Naive B cell (primary cell): ENCODE measurements at places on chromosomes 6 and 20. TPM values are rescaled to one million over a fixed set of nuclear protein-coding genes. Genes with fewer than 3 reads are reported as not detected.
A peak's percentile ranks its signal among the peaks of the same experiment; 100 is the strongest.

GRCh38 chr6:33682341-33682740, 29.2 kb downstream of the UQCC2 start:
- no peak overlapping the region for H3K27ac ChIP-seq
- H3K4me1 ChIP-seq = peaks cover 12% of the 10 kb centered on the region
- DNase-seq = no peak
- H3K36me3 ChIP-seq = peaks cover 18% of the 10 kb centered on the region

DNA sequence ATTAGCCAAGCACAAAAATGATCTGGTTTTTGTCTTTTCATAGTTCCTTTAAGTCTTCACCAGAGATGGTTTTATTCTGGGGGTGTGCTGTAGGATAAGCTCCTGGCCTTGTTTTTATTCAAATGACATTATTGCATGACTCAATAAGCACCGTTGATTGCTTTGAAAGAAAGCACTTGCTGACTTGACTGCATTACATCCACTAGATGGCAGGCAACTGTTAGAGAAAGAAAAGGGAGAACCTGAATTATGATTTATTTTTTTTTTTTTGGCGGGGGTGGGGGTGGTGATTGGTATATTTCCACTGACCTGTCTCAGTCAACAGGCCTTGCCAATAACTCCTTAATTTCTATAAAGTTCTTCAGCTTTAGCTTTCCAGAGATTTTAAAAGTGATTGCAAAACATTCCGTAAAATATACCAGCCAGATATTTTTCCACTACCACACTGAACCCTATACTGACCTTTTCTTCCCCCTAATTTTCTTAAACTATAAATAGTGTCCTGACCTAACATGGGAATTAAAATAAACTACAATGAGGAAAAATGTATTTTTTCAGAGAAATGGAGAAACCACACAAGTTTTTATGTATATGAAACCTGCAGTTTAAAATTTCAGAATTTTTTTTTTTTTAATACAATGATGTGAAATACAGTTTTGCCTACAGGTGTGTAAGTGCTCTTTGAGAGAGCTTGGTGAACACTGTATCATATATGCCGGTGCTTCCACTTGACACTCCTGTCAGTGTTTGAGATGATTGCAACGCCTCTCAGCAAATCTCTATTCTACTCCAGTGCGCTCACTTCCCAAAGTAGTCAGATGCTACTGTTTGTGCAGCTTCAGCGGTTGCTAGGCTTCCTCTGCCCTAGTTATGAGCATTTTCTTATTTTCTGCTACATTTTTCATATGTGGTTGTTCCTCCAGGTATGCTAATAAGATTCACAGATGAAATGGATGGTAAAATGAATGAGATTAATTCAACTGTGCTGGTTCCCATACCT, 274.3 kb downstream of the CD109 start:
- H3K27me3 ChIP-seq = no peaks in the 10 kb centered on the region
- no peak overlapping the region for H3K4me3 ChIP-seq
- DNase-seq = no peak
- H3K27ac ChIP-seq = no peak overlapping the region
- H3K4me1 ChIP-seq = no peaks in the 10 kb centered on the region
- H3K36me3 ChIP-seq = no peaks in the 10 kb centered on the region

GRCh38 chr6:129890701-129891100, 29.6 kb upstream of the TMEM244 start:
- H3K27ac ChIP-seq = no peak overlapping the region
- H3K4me3 ChIP-seq = no peak overlapping the region
- no peak for DNase-seq
- H3K4me1 ChIP-seq = peaks cover 14% of the 10 kb centered on the region

DNA sequence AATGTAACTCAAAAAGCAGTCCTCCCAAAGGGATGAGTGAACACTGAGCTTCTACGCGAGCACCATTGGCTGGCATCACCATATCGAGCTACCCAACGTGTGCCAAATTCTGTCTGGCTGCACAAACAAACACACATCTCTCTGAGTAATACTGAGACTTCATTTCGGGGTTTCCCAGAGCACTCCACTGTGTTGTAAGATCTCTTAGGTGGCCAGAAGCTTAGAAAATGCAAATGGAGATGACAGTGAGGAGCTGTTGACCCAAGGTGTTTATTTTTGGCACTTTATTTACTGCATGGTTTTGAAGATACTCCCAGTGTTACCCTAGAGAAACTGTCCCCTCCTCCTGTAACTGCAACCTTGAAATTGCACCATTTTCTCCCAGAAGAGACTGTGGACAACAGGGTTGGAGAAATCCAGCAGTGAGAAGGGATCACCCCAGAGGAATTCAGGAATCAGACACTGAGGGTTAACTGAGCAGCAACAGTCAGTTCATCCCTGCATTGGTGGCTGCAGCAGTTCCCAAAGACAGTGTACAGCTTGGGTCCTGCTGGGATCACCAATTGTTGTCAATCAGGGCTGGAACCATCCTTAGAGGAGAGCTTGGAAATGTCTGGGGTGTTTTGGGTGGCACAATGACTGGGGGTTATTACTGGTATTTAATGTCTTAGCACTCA, 1.0 kb upstream of the RIPOR2 start:
- peak overlapping the region; percentile 98 for H3K27ac ChIP-seq
- peaks cover 34% of the 10 kb centered on the region for H3K36me3 ChIP-seq
- H3K4me1 ChIP-seq = peaks cover 66% of the 10 kb centered on the region

- peaks cover 6% of the 10 kb centered on the region for H3K27me3 ChIP-seq
- no peak overlapping the region for H3K27ac ChIP-seq
- H3K4me3 ChIP-seq = no peak overlapping the region
- no peaks in the 10 kb centered on the region for H3K4me1 ChIP-seq
These were observed 184.5 kb upstream of the SLC24A3 start for GRCh38 chr20:19027971-19028370.

DNA sequence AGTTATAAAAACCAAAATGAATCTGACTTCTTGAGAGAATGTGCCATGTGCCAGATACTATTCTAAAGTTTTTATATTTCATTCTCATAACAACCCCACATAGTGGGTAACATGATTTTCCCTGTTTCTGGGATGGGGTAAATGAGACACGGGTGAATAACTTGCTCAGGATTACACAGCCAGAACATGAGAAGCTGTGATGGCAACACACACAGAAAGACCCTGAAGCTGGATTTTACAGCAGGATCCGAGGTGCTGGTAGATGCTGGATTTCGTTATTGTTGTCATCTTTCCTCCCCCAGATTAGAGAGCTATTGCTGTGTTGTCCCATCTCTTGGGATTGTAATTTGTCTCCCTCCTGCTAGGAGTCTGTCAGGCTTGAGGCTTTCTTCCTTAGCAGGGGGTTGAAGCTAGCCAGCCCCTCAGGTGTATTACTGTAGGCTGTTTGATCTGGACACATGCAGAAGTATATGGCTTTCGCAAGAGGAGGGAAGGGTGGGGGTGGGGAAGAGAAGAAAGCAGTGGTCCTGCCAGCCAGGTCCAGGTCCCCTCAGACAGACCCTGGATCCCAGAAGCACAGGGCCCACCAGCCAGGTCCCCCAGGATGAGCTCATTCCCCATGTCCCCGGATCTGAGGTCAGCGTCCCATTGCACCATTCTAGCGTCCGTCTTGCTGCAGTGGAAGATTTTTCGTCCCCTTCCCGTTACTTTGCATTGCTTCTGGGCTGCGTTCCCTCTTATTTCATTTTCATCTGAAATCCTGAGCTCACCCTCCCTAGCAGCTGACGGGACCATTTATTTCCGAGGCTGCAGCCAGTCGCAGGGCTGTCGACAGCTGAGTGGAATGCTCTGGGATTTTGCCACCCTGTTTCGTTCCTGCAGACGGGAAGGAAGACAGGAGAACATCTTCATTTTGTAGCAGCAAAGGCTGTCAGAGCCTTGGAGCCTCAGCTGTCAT, 7.3 kb upstream of the KCNG1 start:
- H3K36me3 ChIP-seq = no peaks in the 10 kb centered on the region
- no peak for DNase-seq
- peaks cover 62% of the 10 kb centered on the region for H3K27me3 ChIP-seq

DNA sequence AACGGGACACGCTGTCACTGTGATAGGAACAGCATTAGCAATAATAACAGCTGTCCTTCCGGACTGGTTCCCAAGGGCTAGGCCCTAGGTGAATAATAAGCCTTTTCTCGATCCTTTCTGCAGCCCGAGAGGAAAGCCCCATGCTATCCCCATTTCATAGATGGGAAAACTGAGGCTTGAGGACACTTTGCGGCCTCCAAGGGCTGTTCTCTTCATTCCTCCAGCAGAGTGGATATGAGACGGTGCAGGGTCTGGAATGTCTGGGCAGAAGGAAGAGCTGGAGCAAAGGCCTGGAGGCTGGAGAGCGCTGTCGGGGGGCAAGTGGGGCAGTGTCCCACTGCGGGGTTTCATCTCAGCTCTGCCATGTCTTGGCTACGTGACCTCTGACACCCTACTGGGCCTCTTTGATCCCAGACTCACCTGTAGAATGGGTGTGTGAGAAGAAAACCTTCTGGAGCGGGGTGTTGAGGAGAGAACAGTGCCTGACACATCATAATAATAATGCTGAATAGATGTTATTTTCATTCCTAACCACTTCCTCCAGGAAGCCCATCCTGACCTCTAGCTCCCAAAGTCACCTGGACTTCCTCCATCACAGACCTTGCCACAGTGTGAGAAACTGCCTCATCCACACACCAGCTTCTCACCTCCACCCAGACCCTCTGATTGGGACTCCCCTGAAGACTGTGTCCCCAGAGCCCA, 74.8 kb downstream of the CEBPB start:
- no peak overlapping the region for H3K27ac ChIP-seq
- DNase-seq = no peak
- H3K4me3 ChIP-seq = no peak overlapping the region
- no peaks in the 10 kb centered on the region for H3K36me3 ChIP-seq
- peaks cover 28% of the 10 kb centered on the region for H3K27me3 ChIP-seq

- no peak overlapping the region for H3K27ac ChIP-seq
- peaks cover 10% of the 10 kb centered on the region for H3K4me1 ChIP-seq
- no peak for DNase-seq
- H3K27me3 ChIP-seq = peaks cover 8% of the 10 kb centered on the region
- H3K36me3 ChIP-seq = no peaks in the 10 kb centered on the region
These were observed 207.7 kb upstream of the HDDC2 start for GRCh38 chr6:125509477-125509876.

- DNase-seq = peak; percentile 84
- H3K36me3 ChIP-seq = peaks cover 40% of the 10 kb centered on the region
- peaks cover 79% of the 10 kb centered on the region for H3K4me1 ChIP-seq
- H3K4me3 ChIP-seq = peak overlapping the region; percentile 75
These were observed 59.5 kb upstream of the ARMH2 start for GRCh38 chr6:24858177-24858653.

- H3K4me3 ChIP-seq = peak overlapping the region; percentile 97
- no peaks in the 10 kb centered on the region for H3K36me3 ChIP-seq
- peak overlapping the region; percentile 95 for H3K27ac ChIP-seq
- peaks cover 42% of the 10 kb centered on the region for H3K4me1 ChIP-seq
- DNase-seq = peak; percentile 91
These were observed 70.2 kb downstream of the HFE start for GRCh38 chr6:26157251-26158075.

GSTA2 gene
- not detected for polyA plus RNA-seq
